ENCODE measurements at places on chromosomes 4 and X.

- no peak for DNase-seq
Measured at GRCh38 chrX:73577361-73577760, 14.4 kb downstream of the CHIC1 start.

DNA sequence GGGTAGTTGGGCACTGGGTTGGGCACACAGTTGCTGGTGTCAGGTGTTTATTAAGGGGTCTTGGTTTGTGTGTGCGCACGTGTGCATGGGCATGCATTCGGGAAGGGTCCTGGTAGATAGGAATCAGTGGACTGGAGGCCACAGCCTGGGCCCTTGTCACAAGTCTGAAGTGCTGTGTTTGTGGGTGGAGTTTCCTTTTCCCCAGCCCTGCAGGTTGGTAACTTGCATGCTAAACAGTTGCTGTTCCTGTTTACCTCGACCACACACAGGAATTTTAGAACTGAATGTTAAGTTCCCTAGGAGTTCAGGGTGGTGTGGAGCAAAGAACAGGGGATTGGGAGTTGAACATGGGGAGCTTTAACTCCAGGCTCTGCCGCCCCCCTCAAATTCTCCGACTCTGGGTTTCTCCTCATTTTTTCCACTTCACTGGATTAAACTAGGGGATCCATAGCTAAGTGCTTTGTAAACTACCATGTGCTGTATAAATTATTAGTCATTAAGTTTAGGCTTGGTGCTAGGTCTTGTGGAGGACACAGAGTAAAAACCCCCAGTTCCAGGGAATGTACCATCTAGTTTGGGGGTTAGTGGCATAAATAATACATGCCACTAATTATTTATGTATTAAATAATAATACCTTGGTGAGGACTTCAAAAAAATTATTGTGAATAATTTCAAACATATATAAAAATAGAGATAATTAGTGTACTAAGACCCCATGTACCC, 49.0 kb downstream of the STARD8 start:
- DNase-seq = no peak

GRCh38 chr4:2069161-2069971, 10.2 kb downstream of the NAT8L start:
- DNase-seq = no peak

GRCh38 chr4:161990721-161991120, 173.1 kb downstream of the FSTL5 start:
- no peak for DNase-seq

GRCh38 chr4:69859140-69859685, 732 bp downstream of the SULT1E1 start:
- DNase-seq = no peak

DNA sequence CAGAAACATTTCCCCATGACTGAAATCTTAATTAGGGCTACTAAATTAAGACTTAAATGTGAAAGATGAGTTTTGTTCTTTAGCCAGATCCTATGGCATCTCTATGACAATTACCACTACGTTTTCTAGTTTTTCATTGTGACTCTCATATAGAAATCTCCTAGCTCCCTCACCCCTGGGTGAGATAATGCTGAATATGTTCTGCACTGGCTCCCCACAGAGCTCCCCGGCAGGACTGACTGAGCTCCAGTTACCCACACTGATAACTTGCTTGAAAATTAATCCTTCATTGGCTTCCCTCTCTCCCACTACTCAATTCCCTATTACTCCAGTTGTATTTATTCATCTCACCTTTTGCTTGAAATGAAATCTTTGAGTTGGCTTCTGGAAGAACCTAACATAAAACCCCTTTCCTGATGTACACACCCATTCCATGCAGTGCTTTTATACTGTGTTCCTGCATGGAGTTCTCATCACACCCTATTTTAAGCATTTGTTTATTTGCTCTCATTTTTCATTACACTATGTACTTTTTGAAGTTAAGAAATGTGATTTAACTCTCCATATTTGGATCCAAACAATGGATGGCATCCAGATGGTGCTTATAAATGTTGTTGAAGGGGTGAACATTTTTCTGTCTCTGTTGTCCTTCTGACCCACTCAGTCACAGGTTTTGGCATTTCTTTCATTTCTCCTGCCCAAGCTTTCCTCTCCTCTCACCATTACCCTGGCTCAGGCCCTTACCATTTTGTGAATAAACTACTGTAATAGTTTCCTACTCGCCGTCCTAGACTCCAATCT, 623.4 kb downstream of the SPRY1 start:
- no peak for DNase-seq

DNA sequence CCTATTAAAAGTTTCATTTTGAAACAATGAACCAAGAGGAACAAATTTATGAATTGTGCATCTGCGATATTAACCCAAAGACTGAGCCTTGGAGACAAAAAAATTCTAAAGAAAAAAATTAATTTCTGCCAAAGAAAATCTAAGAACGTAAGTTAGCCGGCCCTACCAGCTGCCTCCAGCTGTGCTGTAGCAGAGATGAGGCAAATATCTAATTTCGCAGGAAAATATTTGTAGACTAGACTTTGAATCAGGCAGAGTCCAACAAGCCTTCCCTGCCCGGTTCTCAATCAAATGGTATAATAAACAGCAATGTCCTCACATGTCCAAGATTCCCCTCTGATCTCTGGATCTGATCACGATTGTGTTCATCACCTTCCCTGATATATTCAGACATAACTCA, 21.2 kb upstream of the SMIM20 start:
- no peak for DNase-seq

DNA sequence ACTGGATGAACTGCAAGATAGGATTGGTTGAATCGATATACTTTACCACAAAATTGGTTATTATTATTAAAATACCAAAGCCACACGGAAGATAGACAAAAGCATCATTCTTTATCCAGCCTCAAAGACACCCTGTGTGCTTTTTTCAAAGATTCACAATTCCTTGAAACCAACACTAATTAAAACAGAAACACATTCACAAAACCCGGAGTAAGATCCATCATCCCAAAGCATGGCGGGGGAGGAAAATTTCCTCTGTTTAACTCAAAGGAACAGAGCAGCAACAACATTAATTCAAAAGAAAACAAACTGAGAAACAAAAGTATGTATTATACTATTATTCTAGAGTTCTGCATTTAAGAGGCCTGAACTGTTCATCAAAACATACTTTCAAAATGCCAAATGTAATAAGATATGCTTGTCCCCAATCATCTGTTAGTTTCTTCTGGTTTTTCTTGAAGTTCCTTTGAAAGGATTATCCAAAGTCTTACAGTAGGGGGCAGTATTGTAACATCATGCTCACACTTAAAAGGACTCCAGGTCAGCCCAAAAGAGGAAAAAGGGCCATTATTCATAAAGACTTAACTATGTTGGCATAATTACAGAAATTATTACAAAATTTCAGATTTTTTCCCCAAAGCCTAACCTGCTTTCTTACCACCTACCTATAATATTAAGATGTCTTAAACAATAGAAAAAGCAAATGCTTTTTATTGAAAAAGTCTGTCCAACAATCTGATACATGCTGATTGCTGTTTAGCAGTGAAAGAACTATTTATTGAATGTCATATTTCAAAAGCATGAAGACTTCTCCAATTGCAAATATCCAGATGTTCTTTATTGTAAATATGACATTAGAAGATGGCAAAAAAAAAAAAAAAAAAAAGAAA, 168.7 kb downstream of the SCFD2 start:
- DNase-seq = no peak

DNA sequence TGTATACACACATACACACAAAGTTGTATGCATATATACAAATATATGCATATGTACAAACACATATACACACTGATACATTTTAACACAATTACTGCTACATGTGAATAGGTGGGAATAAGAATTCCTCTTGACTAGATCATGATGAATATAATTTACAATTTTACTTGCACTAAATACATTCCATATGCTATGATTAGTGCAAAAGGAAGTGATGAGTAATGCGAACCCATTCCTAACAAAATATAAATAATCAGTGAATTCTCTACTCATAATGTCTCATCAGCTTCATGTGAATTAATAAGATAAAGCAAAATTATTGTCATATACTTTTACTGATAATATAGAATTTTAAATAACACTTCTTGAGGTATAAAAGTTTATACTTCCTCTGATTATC, 1077.3 kb upstream of the PCDH10 start:
- no peak for DNase-seq

GRCh38 chr4:11966782-11967181, 538.1 kb upstream of the HS3ST1 start:
- no peak for DNase-seq

GRCh38 chr4:123786163-123786915, 389.7 kb downstream of the SPRY1 start:
- DNase-seq = no peak

DNA sequence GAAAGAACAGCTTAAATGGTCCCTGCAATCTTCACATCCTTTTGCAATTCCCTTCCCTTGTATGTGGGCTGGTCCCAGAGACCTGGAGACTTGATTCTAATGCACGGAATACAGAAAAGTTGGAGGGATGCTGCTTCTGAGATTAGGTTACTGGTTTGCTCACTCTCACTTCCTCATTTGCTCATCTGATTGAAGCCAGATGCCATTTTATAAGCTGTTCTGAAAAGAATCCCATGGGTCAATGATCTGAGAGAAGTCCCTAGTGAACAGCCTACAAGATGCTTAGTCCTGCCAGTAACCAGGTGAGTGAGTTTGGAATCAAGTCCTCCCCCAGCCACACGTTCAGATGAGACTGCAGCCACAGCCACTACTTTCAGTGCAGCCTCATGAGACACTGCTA, 35.9 kb downstream of the MAGEA1 start:
- no peak for DNase-seq

GRCh38 chrX:125436855-125437254, 117.2 kb downstream of the TEX13C start:
- no peak for DNase-seq

DNA sequence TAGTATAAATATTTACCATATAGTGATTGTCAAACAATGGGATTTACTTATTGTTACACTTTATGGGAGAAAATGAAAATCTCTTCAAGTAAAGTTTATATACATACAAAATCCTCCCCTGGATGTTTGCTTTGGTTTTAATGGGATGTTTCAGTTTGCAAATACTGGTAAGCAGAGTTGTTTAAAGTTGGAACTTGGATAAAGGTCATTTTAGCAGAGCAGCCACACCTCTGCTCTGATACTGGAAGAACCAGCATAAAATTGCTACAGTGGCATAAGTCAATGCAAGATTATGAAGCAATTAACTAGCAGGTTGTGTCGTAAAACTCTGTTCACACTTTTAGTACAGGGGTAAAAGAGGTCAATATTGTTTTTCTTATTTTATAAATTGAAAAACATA, 101.2 kb downstream of the TRAPPC11 start:
- DNase-seq = no peak

- no peak for DNase-seq
Measured at GRCh38 chr4:13906727-13907126, 279.2 kb upstream of the BOD1L1 start.

DNA sequence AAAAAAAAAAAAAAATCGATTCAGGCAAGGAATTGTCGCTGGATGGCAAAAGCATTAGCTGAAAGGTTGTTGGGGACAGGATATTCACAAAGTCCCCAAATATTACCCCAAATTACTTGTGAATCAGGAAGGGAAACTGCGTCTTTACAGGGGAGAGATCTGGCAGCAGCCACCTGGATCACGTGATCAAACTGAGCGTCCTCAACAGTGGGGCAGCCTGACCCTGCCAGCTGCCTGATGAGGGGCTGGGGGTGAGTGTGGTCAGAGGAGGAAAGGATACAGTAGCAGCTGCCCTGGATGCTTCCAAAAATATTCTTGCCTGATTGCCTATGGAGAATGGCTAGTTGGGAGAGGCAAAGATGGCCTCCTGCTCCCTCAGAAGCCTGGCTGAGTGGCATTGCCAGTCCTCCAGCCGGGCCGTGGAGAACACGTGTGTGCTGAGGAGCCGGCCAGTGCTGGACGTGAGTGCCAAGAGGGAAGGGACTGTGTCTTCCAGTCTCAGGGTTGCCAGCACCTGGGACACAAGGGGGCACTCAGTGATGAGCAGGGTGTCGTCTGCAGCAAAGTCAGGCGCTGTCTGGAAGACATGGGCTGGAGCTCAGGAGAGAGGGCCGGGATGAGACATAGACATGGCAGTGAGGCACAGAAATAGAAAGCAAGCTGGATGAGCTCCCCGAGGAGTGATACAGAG, 3.0 kb upstream of the LAGE3 start:
- DNase-seq = no peak

DNA sequence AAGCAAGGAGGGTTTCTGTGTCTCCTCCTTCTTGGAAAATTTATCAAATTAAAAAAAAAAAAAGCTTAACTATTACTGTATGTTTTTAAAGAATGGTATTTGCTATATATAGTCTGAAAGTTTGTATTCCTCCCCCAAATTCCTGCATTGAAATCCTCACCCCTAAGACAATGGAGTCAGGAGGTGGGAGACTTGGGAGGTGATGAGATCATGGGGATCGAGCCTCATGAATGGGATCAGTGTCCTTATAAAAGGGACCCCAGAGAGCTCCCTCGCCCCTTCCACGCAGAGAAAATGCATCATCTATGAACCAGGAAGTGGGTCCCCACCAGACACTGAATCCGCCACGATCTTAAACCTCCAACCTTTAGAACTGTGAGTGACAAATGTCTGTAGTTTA, 50.1 kb downstream of the DHRSX start:
- DNase-seq = no peak

- no peak for DNase-seq
Measured at GRCh38 chr4:99013884-99014523, 18.5 kb downstream of the METAP1 start.

DNA sequence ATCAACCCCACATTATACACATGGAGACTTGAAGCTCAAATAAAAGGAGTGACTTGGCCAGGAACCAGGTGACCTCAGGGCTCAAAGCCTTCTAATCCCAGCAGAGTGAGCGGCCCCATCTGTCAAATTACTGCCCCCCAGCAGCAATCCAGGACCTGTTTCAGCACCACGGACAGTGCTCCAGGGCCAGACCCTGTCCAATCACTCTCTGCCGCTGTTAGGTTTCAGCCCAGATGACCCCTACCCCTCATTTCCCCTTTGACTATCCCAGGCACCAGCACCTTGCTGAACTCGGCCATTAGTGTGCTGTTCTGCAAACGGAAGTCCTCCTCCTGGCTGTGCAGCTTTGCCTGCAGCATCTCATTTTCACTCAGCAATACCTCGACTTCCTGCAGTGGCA, 5.1 kb downstream of the GRIPAP1 start:
- no peak for DNase-seq

DNA sequence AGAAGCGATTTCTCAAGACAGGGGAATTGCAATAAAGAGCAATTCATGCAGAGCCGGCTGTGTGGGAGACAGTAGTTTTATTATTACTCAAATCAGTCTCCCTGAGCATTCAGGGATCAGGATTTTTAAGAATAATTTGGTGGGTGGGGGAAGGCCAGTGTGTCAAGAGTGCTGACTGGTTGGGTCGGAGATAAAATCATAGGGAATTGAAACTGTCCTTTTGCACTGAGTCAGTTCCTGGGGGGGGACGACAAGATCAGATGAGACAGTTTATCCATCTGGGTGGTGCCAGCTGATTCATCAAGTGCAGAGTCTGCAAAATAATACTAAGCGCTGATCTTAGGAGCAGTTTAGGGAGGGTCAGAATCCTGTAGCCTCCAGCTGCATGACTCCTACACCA, 502.4 kb downstream of the NLGN4X start:
- DNase-seq = no peak

DNA sequence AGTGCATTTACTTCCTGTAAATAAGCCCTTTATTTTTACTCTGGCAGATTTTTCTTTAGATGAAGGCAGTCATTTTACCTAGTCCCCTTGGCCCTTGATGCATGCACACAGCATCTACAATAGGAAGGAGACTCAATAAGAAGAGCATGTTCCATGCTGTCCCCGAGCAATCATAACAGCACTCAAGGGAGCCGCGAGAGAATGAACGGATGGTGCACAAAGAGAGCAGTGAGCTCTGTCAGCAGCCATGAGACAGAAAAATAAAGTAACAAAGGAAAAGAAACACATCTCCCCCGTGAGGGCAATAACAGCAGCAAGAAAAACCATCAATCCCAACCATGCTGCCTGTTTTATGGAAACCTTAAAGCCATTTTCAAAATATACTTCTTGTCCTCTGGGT, 11.9 kb downstream of the SMIM31 start:
- no peak for DNase-seq
